Right ventricle myocardium inferior (tissue), 1 donor: ENCODE measurements at places on chromosomes 2 and 18. TPM values are rescaled to one million over a fixed set of nuclear protein-coding genes. Genes with fewer than 3 reads are reported as not detected.

The FSIP2 gene
- 0.11 TPM for total RNA-seq

The IRS1 gene
- total RNA-seq: 15.9 TPM

The PDE1A gene
- total RNA-seq: 14.6 TPM

The CCDC74B gene
- total RNA-seq: 0.97 TPM

The TLX2 gene
- total RNA-seq: not detected

The RNF125 gene
- total RNA-seq: 5.6 TPM

The TANK gene
- total RNA-seq: 30.9 TPM

The SH2D6 gene
- total RNA-seq: not detected

The THADA gene
- 10.5 TPM for total RNA-seq

The HOXD3 gene
- total RNA-seq: 0.30 TPM

The AFF3 gene
- 6.8 TPM for total RNA-seq

The CNDP2 gene
- total RNA-seq: 66.4 TPM
